ENCODE measurements at places on chromosomes 3 and 15.

- DNase-seq, result no peak
Observed at GRCh38 chr15:82139823-82140268, 94.0 kb upstream of the MEX3B start.

- DNase-seq, result no peak
Observed at GRCh38 chr15:78201281-78202190, 32.8 kb downstream of the ACSBG1 start.

DNA sequence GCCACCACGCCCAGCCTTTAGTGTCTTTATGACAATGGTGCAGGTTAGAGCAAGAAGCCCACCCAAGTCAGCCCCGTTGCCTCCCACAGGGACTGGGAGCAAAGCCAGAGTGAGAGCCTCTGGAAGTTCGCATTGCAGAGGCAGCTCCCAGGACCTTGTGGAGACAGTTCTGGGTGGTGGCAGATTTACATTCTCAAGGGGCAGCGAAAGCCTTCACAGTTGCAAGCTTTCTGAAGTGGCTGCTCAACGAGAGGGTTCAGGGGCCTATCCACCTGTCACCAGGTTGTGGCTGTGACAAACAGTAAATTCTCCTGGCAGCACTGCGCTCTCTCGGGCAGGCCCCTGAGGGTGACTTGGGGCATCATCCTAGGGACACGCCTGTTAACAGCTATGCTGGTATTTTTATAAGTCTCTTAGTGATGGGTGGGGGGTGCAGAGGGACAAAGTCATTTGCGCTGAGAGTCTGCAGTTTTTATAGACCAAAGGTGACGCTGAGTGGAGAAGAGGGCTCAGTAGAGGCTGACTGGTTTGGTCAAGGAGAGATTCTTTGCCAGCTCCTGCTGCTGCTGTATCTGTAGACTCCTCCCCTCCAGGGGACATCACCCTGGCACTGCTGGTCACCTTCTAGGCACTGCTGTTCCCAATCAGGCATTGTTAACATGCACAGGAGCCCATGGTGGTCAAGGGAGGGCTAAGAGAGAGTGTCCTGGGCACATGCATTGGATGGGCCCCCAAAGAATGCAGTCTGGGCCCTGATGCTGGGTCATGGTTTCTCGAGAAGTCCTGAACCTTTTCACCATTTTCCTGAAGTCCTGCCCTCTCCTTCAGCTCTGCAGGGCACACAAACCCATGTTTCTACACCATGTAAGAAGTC is 57.5 kb upstream of the KLF13 start:
- no peak for DNase-seq

DNA sequence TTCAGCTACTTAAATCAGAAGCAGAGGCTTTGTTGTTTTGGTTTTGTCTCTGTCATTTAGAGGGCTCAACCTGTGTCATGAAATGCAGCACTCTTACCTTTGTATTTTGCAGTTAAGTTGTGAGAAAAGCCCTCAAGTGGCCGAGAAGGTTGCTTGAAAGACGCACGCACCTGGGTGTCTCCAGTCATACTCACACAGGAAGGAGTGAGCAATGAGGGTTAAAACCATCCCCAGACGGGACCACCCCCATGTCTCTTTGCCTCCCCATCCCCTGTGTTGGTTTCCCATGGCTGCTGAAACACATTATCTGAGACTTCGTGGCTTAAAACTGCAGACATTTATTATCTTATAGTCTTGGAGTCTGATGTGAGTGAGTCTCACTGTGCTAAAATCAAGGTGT is 376.1 kb upstream of the CFAP20DC start:
- DNase-seq, result peak; percentile 17

GRCh38 chr15:70772402-70772801 is 9.0 kb upstream of the UACA start:
- DNase-seq, result no peak

DNA sequence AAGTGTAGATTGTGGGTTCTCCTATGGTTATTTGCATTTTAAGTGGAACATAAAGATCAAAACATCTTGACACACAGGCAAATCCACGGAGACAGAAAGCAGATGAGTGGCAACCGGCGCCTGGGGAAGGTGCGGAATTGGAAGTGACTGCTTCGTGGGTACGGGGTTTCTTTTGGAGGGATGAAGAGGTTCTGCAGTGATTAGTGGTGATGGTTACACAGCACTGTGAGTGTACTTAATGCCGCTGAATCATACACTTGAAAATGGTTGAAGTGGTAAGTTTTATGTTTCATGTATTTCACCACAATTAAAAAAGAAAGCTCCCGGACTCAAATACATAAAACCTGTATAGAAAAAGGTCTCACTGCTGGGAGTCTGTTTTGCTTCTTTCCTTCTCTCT is 18.5 kb upstream of the VPS33B start:
- no peak for DNase-seq

- DNase-seq, result no peak
Observed at GRCh38 chr3:41198526-41198925, 779 bp upstream of the CTNNB1 start.

DNA sequence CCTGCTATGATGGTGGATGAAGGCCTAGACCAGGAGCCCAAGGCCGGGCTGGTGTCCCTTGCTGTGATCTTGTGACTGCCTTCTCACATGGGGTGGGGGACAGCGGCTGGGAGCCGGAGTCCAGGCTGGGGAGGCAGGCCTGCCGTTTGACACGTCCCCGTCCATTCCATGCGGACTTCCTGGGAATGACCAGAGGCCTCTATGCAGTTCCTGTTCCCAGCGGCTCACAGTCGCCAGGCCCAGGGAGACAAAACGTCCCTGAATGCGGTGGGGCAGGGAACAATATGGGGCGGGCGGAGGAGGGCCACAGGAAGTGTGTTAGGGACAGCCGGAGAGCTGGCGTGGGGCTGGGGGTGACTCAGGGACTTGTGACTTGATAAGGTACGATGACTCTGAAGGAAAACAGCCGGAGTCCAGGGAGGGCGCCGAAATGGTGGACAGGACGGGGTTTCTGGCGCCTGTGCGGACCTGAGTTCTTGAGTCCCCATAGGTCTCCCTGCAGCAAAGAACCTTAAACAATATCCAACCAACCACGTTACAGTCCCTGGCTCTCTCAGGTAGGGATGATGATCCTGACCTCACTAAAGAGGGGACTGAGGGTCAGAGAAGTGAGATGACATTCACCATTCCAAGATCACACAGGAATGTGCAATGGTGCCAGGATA is 40.5 kb upstream of the SMAD6 start:
- DNase-seq, result no peak

- DNase-seq, result no peak
Observed at GRCh38 chr3:63387568-63387967, 109.5 kb downstream of the SYNPR start.

GRCh38 chr15:77582763-77583162 is 49.9 kb downstream of the LINGO1 start:
- DNase-seq, result no peak

DNA sequence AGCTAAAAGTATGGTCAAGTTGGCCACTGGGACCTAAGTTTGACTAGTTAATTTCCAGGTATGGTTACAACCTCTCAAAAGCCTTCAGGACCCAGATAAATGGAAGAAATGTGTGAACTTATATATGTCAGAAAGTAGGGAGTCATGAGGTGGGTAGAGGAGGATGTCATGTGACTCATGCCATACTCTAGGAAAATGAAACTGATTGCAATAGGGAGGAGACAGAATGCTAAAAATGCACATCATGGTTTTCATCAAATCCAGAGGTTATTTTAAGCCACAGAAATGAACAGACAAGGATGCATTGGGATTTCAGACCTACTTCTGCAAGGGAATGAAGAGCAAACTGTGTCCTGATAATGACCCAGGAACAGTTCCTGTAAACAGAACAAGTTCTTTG is 310.0 kb downstream of the EDEM1 start:
- DNase-seq, result no peak

DNA sequence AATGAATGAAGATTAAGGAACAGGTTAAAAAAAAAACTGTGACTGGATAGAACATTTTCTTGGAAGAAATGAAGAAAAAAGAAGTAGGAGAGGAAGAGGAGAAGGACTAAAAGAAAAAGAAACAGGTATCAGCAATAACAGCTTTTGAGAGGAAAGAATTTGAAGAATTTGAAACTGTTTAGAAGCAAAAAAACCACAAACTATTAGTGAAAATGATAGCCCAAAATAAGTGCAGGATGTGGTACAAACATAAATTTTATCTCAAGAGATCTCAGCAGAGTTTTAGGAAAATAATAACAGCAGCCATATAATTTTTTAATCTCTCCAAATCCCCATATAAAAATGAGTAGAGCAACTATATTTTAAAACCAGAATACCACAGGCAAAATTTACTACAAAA is 8.8 kb upstream of the A4GNT start:
- no peak for DNase-seq

All from activated T-cell treated with anti-CD3 and anti-CD28 coated beads for 4 hours (primary cell).